NCI-H187 (cell line): ENCODE measurements at places on chromosomes 13 and 19.

DNA sequence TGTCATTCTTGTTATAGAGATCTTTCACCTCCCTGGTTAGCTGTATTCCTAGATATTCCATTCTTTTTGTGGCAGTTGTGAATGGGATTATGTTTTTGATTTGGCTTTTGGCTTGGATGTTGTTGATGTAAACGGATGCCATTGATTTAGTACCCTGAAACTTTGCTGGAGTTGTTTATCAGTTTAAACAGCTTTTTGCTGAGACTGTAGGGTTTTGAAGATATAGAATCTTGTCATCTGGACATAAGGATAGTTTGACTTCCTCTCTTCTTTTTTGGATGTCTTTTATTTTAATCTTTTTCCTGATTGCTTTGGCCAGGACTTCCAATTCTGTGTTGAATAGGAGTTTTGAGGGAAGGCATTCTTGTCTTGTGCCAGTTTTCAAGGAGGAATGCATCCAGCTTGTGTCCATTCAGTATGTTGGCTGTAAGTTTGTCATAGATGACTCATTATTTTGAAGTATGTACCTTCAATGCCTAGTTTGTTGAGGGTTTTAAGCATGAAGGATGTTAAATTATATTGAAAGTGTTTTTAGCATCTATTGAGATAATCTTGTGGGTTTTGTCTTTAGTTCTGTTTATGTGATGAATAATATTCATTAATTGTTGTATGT lies 16.8 kb downstream of the ZNF431 start:
- DNase-seq: no peak

DNA sequence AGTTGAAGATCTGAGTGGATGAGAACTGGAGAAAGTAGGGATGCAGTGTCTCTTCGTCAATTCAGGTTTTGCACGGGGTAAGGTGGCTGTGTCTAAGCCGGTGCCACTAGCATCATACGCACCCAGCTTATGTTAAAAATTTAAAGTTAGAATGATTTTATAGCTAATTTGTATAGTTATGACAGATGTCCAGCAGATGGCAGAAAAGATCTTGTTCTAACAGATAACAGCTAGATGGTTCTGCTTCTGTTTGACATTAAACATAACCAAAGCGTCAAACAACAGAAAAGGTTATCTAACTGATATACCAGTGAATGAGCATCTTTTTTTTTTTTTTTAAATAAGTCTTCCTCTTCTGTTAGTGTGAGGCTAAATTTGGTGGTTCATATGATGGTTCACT lies 18.8 kb upstream of the EDDM13 start:
- no peak for DNase-seq

DNA sequence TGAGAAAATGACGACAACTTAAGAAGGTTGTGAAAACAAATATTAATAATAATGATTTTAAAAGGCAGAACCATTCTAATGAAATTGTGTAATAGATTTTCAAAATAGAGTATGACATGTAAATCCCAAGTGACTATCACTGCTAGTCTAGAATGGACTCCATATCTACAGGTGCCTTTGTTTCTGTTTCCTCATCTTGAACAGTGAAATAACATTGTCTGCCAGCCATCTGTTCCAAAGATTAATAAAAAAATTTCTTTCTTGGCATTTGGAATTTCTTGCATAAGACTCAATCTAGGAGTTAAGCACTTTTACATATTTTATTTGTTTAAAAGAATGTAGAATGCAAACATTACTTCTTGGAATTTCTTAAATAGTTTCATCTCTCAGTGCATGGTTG lies 520.1 kb upstream of the ARGLU1 start:
- DNase-seq: no peak

DNA sequence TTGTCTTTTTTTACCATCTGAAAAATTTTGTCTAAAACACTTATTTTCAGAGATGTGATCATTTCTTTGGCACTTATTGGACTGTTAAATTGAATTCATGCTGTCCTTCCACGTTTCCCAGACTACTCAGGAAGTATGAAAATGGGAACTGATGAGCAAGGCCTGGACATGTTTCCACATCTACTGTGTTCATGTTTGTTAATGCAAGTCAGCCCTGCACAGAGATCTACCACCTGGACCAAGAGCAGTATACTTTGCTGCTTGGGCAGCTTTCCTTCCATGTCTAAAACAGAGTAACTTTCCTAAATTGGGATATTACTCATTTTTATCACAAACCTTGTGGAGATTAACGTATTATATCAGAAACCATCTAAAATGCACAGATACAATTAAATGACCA lies 687.4 kb downstream of the DIAPH3 start:
- DNase-seq: no peak

DNA sequence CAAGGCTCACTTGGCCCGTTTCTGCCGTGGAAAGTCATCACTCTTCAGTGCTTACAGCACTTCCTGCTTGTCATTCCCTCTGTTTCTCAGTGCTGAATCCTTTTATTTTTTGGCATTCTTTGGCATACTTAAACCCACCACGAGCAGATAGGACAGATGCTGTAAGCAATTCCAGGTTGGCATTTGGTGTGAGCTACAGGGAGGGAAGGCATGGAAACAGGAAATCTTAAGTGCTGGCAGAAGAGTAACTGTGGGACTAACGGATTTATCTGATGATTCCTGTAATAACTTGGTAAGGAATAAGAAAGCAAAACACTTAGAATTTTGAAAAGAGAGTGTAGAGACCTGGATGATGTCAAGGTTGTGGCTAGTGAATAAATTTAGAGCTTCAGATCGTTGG lies 273.4 kb downstream of the GPC6 start:
- no peak for DNase-seq

- DNase-seq: no peak
Measured at GRCh38 chr19:58196901-58197616, 14.2 kb downstream of the ZNF274 start.

DNA sequence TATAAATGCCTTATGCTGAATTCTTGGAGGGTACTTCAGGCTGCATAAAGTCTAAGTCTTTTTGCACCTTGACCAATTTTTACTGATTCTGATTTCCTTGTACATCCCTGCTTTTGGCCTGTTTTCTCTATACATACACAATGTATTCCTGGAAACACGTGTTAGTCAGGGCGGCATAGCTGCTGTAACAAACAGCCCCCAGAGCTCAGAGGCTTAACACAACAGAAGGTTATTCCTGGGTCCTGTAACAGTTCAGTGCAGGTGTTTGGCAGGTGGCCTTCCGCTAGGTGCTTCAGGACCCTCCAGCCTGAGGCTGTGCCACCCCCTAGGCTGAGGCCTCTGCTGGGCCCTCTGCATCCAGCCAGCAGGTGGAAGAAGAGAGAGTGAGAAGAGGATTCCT lies 82.9 kb downstream of the ZAR1L start:
- DNase-seq: no peak

GRCh38 chr19:10163536-10163935 lies 31.2 kb downstream of the DNMT1 start:
- DNase-seq: no peak

DNA sequence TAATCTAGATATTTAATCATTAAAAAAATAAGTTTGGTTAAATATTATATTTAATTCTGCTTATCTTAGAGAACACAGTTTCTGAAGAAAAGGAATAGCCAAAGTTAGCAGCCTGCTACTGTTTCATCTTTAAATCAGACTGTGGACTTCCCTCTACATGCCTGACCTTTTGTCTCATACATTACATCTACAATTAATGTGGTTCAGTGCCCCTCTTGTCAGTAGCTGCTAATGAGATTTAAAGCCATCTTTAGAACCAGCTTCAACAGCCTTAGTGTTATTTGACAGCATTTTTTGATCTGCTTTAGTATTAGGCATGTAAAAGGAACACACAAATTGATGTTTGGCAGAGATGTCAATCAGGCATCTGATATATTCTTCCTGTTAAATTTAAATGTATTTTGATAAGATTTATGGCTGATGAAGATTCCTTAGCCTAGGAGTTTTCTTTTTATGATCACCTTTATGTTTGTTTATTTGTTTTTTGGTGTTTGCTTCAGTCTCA lies 1925.8 kb upstream of the PRR20A start:
- no peak for DNase-seq

DNA sequence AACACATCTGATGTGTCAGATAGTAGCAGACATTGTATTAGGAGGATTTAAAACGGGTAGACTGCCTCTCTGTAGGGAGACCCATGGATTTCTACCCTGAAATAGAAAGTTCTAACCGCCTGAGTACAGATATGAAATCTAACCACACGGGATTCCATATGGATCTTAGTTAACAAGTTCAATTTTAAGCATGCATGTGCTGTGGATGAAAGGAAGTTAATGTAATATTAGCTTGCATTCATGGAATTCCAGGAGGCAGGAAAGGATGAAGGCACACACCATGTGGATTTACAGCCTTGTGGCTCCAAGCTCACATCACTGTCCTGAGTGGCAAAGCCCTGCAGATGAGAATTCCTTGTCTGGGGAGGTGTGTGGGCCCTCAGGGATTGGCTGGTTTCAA lies 120.6 kb upstream of the IRS2 start:
- no peak for DNase-seq

DNA sequence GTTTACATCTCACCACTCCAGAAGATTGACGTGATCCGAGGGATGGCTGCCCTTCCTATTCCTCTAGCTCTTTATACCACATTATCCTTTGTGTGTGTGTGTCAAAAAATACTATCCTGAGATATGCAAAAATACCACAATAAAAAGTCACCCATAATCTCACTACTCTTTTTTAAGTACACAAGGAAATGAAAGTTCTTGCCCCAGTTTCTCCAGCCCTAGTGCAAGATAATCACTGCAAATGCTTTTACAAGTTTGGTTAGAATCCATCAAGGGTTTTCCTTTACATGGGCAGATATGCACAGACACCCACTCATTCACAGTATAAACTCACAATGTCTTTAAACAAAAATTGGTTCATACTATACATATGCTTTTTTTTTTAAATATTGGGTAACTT lies 89.3 kb downstream of the DIAPH3 start:
- no peak for DNase-seq

DNA sequence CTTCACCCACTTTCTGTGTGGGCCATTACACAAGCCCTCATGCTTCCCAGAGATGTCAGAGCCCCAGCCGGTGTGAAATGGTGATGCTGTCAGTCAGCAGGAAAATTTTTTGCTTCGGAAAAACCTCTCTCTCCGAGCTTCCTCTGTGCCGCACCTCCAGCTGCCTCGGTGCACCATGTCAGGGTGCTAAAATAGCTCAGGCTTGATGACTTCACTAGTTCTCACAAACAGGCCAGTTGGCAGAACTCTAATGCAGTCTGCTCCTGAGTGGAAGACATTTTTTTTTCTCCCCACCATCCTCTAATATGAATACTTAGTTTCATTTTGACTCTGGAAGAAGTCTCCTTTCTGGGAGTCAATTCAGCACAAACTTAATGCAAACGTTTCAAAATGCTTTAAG lies 71.3 kb downstream of the KLF12 start:
- DNase-seq: no peak

DNA sequence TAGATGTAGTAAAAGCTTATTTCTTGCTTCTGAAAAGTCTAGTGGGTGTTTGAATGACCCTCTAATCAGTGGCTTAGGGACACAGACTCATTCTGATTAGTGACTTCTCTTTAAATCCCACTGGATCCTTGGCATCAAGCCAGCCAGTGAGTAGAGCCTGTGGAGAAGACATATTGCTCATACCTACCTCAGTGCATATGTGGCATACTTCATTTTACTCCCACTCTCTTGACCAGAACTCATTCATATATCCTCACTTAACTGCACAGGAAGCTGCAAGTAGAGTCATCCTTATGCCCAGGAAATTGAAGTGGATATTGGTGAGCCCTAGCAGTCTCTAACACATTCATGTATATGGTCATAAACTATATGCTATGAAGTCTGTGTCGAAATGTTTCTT lies 148.3 kb downstream of the PDS5B start:
- DNase-seq: no peak

DNA sequence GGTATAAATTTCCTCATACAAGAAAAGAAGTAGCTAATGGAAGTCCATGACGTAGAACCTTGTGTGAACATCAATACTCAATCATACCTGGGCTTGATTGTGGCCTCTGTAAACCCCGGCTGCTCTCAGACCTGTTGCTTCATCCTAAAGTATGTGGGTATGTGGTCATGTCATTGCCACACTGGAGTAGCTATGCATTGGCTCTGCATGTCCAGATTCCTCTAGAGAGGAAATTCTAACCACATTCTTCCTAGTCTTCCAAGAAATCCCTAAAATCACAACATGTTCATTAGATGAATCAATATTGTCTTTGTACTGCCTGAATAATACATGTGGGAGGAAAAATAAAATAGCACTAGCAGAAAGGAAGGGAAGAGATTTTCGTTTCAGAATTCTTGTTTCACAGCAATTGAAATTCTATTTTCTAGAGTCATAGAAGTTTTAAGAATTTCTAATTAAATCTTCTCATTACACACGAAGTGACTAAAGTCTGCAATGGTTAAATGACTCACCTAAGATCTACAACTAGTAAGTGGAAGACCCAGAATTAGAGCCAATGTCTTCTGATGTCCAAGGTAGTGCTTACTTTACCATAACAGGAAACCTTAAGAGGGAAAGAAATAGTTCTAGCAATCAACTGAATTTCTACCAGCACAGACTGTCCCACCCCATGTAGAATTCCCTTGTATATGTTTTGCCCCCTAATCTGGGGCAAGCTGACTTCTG lies 28.0 kb downstream of the RXFP2 start:
- DNase-seq: no peak

DNA sequence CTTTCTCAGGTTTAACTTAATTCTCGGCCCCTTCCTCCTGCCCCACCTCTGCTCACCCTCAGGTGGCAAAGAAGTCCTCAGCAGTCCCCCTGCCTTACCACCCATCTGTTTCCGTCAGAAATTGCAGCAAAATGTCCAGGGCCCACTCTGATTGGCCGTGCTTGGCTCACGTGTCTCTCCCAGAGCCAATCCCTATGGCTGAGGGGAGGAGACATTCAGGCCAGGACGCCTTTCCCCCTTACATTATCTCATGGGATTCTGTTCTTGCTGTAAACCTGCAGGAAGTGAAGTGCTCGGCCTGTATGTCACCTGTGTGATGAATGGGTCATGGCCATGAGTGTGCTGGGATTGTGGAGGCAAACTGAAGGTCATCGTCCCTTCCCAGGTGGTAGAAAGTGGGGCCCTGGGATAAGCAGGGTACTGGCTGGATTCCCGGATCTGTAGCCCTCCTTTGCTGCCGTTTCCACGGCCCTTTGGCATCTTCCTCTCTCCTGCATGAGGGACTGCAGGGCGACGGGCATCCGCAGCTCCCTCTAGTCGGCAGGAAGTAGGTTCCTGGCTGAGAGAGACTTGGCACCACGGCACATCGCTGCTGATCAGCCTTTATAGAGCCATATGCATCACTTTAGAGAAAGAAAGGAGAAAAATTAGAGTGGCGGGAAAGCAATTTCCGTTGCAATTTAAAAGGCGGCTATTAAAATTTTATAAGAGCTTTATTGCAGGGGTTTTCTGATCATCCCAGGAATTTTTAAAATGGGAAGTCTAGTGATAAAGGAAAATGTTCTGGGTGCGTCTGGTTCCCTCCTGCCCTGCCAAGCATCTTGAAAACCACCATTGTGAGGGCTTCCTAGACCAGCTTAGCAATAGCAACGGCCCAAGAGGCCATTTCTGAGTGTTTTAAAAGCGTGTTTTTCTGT lies 118.2 kb downstream of the SIPA1L3 start:
- no peak for DNase-seq
